Skeletal muscle cell (primary cell): ENCODE measurements at places on chromosomes 1 and 21.

GRCh38 chr1:145962157-145963102, 1.9 kb downstream of the ANKRD34A start:
- no peak for DNase-seq

DNA sequence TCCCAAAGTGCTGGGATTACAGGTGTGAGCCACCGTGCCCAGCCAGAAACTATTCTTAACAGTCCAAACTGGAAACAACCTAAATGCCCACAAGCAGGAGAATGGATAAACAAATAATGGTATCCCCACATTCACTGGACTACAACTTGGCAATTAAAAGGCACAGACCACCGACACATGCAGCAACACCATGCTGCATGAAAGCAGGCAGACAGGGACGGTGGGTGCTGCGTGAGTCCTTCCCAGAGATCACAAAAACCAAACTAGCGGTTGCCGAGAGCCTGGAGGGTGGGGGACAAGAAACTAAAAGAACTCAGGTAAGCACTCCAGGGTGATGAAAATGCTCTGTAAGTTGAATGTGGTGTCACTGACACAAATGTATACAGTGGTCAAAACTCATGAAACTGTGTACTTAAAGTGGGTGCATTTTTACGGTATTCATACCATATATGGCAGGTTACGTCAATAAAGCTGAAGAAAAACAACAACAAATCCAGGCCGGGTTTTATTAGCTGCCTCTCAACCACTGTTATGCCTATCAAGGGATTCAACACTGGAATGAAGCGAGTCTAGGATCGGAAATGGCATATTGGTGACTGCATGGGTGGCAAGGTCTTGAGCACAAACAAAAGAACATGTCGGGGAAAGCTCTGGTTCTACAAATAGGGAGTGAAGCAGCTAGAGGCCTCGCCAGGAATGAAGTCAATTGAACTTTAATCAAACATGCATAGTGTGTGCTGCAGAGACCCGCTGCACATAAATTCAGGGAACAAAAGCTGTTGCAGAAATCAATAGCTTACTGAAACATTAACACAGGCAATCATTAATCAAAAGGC, 52.4 kb downstream of the SLC45A1 start:
- DNase-seq, result no peak

GRCh38 chr1:184559117-184559713, 172.4 kb downstream of the C1orf21 start:
- DNase-seq, result no peak

- DNase-seq, result no peak
These were observed 12.3 kb downstream of the CLCNKB start for GRCh38 chr1:16055613-16056520.

GRCh38 chr1:118786454-118787155, 201.5 kb downstream of the TBX15 start:
- no peak for DNase-seq

DNA sequence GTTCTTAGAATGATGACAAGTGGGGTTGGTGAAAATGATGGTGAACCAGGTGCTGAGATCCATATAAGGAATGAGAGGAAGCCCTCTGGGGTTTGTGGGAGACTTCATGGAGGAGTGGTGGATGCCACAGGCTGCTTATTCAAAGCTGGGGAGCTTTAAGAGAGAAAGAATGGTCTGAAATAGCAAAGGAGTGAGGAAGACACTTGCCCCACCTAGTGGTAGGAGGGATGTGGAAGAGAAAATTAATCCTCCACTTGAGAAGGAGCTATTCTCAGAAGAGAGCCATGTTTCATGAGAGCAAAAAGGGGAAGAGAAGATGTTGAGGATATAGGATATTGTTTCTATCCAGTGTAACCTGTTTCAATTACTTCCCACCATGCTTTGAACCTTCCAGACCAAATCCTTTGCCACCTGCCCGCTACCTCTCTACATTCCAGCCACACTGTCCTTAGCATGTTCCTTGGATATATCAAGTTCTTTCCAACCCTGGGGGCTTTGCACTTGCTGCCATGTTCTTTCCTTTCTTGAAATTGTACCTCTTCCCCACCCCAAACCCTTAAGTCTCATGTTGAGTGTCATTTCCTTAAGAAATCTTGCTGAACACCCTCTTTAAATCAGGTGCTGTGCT, 19.6 kb upstream of the ZNF648 start:
- no peak for DNase-seq

- no peak for DNase-seq
These were observed 102.1 kb downstream of the WDR4 start for GRCh38 chr21:42777064-42777756.

GRCh38 chr21:28882345-28882744, 110.3 kb downstream of the LTN1 start:
- no peak for DNase-seq

DNA sequence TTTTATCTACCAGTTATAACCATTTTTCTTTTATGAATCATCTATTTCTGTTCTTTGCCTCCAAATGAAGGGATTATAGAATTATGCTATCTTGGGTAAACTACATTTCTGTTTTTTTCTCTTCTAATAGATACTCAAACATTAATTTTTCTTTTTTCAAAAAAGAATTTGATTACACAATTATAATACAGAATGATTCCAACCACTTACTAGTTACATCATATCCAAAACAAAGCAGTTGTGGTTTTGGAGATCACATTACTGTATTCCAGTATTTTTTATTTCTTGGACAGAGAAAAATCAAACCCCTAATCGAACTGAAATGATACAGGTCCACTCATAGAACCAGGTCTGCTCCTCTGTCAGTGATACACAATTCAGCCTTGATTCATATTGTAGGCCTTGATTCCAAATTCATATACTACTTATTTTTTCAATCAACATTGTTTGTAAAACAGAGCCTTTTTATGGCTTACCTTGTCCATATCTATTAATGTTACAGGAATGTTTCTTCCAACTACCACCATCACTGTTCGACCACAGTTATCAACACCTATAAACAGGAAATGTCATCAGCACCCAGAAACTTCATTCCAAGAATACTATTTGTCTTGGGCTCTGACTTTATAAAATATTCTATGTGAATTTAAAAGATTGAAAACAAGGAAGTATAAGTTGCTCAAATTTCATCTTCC, 43.2 kb downstream of the GDAP2 start:
- peak; percentile 13 for DNase-seq

DNA sequence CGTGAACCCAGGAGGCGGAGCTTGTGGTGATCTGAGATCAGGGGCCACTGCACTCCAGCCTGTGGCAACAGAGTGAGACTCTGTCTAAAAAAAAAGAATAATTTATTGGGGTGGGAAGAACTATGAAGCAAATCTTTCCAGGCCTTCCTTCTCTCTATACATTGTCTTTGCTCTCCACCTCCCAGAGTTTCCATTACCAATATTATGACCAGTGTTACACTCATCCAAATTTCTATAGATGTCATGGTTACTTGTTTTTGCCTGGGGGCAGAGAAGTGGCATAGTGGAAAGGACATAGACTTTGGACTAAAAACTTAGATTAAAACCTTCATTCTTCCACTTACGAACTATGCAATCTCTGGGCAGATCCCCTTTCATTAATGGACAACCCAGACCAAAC, 10.1 kb downstream of the FASLG start:
- no peak for DNase-seq

DNA sequence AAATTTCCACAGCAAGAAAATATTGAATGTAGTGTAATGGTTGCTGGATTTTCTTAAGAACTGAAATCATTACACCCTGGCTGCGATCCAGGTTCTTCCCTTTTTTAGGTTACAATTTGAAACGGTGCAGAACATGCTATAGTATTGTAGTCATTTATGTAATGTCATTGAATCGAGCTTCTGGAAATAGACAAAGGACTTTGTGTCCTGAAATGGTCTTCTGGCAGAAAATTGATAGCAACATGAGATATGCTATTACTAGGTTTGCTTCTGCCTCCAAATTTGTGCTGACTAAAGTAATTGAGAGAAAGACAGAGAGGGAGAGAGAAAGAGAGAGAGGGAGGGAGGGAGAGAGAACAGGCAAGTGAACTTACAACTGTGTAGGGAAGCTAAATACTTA, 146.2 kb upstream of the NFIA start:
- no peak for DNase-seq

DNA sequence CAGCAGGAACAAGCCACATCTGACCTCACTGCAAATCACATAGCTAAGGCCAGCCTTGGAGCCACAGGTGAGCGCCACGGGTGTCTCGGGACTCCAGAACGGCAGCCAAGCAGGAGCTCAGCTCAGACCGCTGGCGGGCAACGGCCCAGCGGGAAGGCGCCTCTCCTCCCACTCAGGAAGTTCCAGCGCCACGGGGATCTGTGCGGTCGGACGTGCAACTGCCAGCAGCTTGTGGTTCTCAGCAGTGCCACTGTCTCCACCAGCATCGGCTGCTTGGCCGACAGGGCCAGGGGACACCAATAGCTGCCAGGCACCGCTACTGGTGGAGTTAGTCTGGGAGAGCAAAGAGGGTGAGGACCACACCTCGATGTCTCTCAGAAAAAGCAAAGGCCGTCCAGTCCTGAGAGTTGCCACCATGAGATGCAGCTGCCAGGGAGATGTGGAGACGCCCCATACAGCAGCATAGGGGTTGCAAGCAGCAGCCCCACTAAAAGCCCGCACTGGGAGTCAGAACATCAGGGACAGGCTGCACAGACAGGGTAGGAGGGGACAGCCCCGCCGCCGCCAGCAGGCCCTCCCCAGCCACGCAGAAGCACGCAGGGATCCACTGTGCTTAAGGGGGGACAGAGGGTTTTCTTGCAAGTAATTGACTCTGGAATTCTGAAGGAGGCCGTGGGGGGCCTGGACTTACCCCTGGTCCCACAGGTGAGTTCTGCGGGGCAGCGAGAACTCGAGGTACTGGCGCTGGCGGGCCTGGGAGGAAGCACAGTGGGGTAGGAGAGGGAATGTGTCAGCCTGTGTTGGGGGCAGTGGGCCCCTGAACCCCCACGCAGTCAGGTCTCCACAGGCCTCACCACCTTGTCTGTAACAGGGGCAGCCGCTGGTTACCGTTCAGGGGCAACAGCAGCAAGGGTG, 83.5 kb downstream of the NPHP4 start:
- no peak for DNase-seq

DNA sequence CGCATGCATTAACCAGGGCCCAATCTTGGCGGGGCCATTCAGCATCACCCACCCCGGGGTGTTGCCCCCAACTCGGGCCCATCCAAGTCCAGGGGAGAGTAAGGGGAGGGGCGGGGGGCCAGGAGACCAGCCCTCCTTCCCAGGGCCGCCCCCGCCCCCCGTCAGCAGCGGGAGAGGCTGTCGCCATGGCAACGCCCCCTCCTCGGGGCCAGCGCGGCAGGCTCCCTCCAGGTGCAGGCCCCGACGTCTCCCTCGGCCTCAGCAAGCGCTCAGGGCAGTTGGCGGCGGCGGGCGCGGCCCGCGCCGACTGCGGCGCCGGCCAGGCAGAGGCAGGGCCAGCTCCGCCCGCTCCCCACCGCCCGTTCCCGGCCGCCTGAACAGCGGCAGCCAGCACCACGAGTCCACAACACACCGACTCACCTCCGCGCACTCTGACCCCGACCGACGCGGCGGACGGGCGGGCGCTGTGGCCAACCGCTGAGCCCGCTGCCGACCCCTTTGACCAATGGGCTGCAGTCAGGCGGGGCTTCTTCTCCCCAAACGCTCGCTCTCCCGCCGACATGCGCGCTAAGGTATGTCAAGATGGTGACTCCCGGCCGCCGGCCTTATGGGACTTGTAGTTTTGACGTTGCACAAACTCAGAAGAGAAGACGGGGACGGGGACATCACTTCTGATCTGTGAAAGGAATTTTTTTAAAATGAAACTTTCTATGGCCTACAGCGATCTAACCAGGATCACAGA, at the start of gene ERI3:
ERI3 (minus strand) TSS at position 418 of the 742 bp plus-strand sequence; CDS start at position 187, 231 bp downstream.
- DNase-seq, result peak; percentile 91

DNA sequence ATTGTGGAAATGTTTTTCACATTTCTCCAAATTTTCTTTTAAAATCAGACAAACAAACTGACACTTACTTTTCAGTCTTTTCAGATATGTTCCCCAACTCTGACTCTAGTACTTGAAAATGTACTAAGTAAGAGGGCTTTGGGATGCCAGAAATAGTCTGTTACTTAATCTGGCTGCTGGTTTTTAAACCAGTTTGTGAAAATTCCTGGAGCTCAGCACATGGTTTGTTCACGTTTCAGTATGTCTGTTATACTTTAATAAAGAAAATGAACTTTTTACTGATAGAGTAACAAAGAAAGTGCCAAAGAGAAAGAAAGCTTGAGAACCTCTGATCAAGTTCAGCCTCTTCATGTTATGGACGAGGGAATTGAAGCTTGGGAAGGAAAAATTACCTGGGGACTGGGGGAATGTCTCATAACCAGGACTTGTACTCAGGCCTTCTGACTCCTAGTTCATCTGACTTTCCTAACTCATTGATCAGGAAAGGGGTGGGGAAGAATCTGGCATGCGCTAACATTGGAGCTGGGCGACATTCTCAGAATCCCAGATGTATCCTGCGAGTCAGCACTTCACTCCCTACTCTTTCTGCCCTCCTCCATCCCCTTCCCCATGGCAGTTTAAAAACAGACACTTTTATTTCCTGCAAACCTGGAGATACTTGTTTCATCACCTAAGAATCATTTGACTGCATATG, 30.8 kb upstream of the DNAJC6 start:
- no peak for DNase-seq

DNA sequence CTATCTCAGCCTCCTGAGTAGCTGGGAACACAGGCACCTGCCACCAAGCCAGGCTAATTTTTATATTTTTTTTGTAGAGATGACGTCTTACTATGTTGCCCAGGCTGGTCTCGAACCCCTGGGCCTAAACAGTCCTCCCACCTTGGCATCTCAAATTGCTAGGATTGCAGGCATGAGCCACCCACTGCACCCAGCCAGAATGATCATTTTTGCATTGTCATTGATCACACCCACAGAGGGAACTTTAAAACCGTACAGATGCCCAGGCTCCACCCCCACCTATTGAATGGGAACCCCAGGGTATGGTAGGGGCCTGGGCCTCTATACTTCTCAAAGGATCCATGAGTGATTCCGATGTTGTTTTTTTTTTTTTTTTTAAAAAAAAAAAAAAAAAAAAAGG, 36.7 kb downstream of the ETNK2 start:
- DNase-seq, result no peak

DNA sequence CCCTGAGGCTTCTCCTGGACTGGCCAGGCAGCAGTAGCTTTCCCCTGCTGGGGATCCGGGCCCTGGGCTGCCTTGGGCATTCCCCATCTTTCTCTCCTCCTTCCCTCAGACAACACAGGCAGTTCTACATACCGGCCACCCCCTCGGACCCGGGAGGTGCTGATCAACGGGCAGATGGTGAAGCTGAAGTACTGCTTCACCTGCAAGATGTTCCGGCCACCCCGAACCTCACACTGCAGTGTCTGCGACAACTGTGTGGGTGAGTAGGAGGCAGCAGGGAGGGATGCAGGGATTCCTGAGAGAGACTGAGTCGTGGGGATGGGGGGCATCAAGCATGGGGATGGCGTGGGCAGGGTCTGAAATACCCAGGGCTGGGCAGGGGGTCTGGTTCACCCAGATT, 14.4 kb upstream of the SFN start:
- DNase-seq, result no peak
